HuH-7.5 (cell line): ENCODE measurements at places on chromosomes 3 and 15.

DNA sequence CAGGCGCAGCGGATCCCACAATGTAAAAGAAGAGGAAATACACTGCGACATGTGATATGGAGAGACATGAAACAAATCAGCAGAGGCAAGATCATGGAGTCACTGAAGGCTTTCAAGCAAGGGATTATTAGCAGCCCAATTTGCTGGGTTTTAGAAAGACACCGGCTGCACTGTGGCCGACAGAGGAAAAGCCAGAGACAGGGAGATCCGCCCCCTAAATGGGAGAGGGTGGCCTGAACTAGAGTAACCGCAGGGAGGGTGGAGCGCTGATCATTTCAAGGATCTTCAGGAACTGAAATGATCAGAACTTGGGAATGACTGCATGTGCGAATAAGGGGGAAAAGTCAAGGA, 612 bp upstream of the C15orf40 start:
- DNase-seq = no peak

DNA sequence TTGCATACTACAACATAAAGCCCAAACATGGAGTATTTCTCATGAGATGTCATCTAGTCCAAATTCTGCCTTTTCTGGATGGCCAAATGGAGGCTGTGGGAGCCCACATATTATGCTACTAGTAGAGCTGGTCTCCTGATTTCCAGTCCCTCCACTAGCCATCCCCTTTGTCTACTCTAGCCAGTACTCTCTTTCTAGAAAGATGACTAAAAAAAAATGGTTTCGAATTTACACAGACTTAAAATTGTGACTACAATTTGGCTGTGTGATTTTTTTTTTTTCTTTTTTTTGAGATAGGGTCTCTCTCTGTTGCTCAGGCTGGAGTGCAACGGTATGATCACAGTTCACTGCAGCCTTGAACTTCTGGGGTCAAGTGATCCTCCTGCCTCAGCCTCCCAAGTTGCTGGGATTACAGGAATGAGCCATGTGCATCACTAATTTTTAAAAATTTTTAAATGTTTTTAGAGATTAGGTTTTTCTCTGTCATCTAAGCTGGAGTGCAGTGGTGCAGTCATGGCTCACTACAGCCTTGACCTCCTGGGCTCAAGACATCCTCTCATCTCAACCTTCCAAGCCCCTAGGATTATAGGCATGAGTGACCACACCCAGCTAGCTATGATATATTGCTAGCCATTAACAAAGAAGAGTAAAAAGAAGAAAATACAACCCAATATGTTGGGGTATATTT, 273.9 kb downstream of the ADAMTSL3 start:
- no peak for DNase-seq

- DNase-seq = no peak
These were observed 12.1 kb upstream of the WDR5B start for GRCh38 chr3:122427857-122428471.

GRCh38 chr15:48965972-48966371, 2.3 kb upstream of the SHC4 start:
- no peak for DNase-seq

- no peak for DNase-seq
These were observed 39.5 kb upstream of the ZNF385D start for GRCh38 chr3:21790466-21790865.

DNA sequence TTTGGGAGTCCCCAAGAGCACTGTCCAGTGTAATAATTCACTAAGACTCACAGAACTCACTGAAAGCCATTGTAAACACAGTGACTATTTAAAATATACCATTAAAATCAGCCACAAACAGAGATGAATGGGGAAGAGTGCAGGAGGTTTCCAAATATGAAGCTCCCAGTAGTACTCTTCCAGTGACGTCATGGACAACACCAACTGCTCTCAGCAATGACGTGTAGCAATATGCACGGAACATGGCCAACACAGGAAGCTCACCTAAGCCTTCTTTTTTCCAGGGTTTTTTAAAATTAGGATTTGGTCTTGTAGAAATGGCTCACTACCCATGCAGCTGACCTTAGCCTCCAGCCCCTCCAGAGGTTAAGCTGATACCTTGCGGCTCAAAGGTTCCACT, 1224.1 kb upstream of the CADM2 start:
- no peak for DNase-seq

DNA sequence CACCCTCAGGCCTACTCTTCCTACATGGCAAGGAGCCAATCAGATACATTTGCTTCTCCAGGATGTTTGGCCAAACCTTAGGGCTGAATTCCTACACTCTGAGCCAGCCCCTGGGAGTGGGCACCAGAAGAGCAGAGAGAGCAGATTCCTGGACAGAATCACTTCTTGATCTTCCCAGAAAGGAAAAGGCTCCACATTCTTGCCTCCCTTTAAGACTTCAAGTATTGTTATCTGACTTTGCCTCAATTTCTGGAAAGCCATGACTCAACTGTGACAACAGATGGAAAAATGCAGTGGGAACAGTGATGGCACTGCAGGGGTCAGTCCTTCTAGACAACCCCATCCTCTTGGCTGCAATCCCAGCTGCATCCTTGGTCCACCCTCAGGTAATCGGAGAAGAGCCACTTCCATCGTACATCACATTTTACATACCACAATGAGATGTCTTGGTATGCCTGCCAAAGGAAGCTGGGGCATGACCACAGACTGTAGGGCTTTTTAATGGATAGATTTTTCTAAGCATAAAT, 21.0 kb downstream of the SLCO2A1 start:
- no peak for DNase-seq
